ENCODE measurements at places on chromosomes 7 and 10.

- DNase-seq: no peak
Observed at GRCh38 chr10:1403508-1404322, 333.6 kb downstream of the ADARB2 start.

DNA sequence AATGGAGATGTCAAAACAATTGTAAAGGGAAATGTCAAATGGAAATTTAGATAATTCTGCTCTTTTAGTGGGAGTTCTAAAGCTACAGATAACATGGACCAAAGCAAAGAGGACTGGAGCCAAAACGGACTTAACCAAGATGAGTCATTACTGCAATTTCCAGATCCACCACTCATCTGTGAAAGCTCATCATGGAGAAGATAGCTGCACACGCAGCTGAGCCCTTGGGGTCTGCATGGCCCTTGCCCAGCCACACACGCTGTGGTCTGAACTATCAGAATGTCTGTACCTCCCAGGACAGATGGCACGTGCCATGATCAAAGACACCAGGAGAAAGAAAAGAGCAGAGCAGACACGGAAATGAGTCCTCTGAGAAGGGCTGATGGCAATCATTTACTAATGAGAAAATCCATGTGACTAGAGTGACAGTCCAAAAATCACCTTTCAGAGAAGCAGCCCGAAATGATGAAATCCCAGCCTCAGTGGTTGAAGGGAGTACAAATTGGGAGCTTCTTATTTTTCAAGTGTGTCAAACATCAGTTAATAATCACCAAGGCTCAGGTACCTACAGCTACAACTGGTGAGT is 177.9 kb upstream of the MGMT start:
- DNase-seq: no peak

GRCh38 chr10:102264371-102264770 is 19.0 kb downstream of the GBF1 start:
- peak; percentile 30 for DNase-seq

GRCh38 chr7:107162475-107162874 is 6.3 kb upstream of the HBP1 start:
- DNase-seq: no peak

DNA sequence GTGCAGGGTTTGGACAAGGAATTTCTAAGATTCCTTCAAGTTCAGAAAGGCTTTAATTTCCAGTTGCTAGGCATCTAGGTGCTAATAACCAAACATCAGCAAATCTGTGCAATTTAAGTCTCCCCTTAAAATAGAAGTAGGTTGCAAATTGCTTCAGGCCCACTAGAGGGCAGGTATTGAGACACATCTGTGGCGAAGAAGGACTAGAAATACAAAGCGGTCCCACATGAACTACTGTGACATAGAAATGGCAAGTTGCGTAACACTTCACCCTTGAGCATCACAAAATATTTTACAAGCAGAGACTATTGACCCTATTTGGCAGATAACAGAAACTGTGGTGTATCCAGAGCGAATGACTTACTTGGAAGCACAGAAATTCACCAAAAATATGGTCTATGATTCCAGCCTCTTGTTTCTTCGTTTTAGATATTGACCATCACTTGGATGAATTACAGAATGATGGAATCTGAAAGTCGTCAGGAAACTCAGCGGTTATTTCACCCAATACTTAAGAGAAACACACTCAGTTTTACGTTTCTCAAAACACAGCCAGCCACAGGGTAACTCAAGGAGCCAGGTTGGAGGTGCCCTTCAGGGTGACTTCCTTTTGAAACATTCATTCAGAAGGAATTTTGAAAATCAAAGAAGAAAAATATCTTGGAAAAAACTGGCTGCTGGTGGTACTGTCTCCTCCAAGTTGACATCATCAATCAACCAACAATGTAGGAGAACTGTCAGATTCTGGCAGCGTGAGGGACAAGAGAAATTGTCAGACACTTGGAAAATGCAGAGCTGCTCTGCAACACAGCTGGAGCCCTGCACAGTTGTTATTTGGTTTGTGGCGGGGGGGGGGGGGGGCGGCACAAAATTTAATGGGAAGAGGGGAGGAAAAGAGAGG is 256.3 kb upstream of the MINDY3 start:
- DNase-seq: peak; percentile 56

GRCh38 chr10:46092524-46093081 is 46.5 kb upstream of the MSMB start:
- no peak for DNase-seq

DNA sequence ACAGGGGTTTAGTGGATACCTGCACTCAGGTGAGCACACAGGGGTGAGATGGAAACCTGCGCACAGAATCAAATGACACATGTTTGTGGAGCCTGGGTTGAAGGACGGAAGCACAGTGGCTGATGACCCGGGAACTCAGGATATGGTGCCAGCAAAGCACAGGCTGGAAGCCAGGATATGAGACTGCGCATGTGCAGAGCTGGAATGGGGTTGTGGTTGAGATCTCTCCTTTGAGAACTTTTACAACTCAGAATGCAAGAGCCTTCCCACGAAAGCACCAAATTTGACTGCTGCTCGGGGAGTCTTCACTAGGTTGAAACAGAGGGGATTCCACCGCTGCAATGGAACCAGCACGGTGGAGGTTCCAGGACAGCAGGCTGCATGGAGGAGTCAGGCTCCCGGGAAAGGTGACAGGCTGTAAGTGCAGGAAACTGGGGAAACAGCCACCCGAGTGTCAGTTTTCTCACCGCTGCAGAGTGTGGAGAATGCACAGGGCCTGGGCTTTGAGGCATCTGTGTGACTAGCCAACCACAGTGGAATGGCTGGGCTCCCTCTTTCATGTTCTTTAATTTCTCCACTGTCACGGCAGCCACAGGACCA is 133.4 kb upstream of the TCERG1L start:
- no peak for DNase-seq

- DNase-seq: peak; percentile 21
Observed at GRCh38 chr10:78843495-78843894, 225.3 kb upstream of the ZMIZ1 start.

DNA sequence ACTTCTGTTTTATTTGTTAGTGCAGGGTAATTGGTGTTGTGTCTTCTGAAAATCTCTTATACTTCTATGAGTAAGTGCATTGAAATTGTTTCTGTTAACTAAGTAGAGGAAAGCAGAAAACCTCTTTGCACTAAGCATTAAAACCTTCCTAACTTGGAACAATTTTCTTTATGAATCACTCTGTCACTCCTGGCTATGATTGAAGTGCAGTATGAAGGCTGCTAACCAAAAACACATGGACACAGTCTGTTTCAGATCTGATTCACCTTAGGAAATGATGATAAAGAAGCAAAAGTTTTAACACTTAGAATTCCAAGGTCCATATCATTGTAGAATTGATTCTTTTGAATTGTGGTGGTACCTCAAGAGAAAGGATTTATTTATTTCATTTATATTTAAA is 41.9 kb downstream of the MET start:
- DNase-seq: no peak

DNA sequence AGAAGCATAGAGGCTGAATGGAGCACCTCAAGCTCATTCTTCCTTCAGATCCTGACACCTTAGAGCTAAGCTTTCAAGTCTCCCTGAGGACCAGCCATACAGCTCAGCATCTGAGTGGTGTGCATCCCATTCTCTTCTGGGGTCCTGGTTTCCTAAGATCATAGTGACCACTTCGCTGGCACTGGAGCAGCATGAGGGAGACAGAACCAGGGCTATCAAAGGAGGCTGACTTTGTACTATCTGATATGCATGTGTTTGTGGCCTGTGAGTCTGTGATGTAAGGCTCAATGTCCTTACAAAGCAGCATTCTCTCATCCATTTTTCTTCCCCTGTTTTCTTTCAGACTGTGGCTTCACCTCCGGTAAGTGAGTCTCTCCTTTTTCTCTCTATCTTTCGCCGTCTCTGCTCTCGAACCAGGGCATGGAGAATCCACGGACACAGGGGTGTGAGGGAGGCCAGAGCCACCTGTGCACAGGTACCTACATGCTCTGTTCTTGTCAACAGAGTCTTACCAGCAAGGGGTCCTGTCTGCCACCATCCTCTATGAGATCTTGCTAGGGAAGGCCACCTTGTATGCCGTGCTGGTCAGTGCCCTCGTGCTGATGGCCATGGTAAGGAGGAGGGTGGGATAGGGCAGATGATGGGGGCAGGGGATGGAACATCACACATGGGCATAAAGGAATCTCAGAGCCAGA is 31.0 kb downstream of the PRSS2 start:
- no peak for DNase-seq

GRCh38 chr10:93457511-93457910 is 24.6 kb downstream of the MYOF start:
- DNase-seq: no peak

DNA sequence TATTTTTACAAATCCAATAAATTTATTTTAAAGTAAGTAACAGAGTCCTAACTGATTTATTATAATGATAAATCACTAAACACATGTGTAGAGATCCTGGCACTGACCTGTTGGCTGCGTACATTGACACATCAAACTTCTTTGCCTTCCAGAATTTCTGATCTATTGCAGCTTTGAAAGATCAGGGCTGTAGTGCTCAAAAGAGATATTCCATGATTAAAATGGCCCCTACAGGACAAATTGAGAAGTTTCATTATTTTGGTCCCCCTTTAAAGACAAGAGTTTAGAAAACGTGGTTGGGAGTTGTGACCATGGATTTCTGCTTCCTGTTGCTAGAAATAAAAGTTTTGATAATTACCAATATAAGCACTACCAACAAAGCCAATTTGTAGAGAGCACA is 87.7 kb upstream of the PDK4 start:
- no peak for DNase-seq

DNA sequence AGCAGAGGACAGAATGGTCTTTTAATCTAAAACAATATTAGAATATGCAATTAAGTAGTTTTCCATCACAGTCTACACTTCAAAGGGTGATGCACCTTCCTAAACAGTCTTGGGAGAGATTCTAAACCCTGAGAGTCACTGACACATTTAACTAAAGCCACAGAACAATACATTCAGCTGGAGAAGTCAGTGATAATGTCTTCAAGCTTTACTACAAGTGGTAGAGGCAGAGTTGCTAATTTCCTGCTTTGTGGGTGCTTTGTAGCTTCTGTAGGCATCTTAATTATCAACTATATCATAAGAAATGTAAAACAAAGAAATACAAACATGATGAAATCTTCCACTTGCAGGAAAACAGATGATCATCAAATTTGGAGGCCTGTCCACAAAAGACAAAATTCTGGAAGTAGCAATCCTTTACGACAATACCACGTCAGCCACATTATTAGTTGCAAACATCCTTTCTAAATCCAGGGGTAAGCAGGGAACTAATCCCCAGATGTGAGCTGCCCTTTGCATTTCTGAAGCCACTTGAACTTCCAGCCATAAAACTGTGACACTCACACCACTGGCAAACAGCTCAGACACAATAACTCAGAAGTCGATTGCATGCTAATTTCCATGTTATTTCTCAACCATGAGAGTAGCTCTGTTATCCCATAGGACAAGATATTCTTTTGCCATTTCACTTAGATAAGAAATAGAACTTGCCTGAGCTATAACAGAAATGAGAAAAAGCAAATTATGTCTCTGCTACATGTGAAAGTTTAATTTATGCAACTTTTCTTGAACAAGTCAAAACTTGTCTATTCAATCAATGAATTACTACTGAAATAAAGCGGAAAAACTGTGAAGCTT is 212.2 kb downstream of the FAM107B start:
- DNase-seq: no peak

DNA sequence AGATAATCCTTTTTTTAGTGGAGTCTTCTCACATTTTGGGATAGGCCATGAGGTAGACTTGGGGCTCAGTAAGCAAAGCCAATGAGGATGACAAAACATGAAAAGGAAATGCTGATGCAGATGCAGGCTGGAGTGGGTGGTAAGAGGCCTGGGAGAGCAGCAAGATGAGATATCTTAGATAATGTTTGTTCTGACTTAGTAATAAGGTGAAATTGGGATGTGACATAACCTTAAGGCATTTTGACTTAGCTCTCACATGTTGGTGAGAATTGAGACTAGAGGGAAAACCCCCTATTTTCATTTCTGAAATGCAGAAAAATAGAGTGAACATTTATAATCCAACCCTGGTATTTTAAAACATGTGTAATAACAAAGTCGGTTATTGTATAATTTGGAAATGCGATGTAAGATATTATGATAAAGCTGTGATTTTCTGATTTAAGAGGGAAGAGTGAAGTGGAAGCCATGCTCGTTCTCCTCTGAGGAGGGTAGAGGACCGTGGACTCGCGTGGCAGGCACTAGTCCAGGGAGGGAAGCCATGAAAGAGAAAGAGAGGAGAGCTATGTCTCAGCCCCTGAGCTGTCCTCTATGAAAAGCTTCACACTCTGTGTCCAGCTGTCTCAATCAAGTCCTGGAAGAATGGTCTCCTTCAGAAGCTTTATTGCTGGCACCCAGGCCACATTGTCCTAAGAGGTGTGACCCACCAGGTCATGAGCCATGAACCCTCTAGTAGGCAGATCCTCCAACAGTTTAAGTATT is 57.3 kb downstream of the ST7 start:
- no peak for DNase-seq

- no peak for DNase-seq
Observed at GRCh38 chr7:132292803-132293202, 283.5 kb downstream of the PLXNA4 start.

GRCh38 chr7:142770661-142771352 is at the start of gene PRSS2:
TSS of gene PRSS2 (plus strand) at chr7:142770970. CDS start at chr7:142770983, 13 bp downstream.
- DNase-seq: no peak

DNA sequence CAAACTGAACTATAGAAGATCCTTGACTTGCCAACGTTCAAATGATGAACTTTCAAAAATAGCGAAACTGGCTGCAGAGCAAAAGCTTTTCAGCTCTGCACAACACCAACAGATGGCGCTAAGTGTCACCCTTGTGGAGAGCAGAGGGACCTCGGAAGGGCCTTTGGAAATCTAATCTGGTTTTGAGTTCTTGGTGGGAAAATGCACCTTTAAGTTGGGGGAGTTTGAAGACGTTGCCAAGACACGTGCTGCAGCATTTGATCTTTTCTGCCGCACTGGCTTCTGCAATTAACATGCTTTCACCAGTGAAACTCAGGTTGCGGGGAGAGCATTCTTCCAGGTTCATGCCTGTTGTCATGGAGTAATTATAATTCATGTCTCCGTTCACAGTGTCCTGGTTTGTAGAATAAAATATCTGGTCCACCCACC is 26.3 kb upstream of the WDR11 start:
- no peak for DNase-seq

DNA sequence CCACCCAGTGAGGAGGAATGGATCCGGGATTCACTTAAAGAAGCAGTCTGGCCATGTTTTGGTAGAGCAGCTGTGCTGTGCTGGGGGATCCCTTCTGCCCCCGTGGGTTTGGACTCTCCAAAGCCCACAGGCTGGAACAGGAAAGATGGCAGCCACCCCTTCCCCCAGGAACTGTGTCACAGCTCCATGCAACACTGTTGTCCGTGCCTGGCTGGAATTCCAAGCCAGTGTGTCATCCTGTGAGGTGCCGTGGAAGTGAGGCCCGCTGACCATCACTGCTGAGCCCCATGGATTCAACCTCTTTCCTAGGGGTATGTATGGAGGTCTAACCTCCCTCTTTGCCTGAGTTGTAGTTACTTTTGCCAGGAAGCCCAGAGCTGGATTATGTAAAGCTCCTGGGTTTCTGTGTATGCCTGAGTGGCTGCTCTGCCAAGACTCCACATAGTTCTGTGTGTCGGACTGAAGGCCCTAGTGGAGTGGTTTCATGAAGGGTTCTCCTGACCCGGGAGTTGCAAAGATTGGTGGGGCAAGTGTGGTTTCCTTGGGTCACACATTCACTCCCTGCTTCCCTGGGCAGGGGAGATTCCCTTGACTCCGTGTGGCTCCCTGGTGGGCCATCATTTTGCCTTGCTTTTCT is 35.1 kb upstream of the PCGF5 start:
- no peak for DNase-seq
